ENCODE measurements at places on chromosomes 2 and 18.
A peak's percentile ranks its signal among the peaks of the same experiment; 100 is the strongest.

- DNase-seq: no peak
Measured at GRCh38 chr18:23992089-23992940, 22.2 kb upstream of the TTC39C start.

DNA sequence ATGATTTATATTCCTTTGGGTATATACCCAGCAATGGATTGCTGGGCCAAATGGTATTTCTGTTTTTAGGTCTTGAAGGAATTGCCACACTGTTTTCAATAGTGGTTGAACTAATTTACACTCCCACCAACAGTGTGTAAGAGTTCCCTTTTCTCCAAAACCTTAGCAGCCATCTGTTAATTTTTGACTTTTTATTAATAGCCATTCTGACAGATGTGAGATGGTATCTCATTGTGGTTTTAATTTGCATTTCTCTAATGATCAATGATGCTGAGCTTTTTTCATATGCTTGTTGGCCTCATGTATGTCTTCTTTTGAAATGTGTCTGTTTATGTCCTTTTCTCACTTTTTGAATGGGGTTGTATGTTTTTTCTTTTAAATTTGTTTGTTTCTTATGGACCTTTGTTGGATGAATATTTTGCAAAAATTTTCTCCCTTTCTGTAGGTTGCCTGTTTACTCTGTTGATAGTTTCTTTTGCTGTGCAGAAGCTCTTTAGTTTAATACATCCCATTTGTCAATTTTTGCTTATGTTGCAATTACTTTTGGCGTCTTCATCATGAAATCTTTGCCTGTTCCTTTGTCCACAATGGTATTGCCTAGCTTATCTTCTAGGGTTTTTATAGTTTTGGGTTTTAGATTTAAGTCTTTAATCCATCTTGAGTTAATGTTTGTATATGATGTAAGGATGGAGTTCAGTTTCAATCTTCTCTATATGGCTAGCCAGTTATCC is 119.7 kb upstream of the XIRP2 start:
- no peak for DNase-seq

- DNase-seq: peak; percentile 78
Measured at GRCh38 chr2:191318729-191319078, 73.5 kb downstream of the MYO1B start.

DNA sequence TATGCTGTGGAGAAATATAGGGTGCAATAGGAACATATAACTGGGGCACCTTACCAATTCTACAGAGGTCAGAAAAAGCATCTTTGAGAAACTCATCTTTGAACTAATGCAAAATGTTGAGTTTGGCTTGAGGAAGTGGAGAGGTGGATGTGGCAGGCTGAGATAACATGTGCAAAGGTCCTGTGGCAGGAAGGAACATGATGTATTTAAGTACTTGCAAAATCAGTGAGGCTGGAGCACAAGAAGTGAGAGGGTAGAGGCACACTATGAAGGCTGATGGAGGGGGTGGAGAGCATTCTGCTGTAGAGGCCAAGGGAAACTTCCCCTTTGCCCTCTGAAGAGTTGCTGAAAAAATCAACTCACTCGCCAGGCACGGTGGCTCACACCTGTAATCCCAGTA is 14.7 kb upstream of the RAB1A start:
- no peak for DNase-seq

DNA sequence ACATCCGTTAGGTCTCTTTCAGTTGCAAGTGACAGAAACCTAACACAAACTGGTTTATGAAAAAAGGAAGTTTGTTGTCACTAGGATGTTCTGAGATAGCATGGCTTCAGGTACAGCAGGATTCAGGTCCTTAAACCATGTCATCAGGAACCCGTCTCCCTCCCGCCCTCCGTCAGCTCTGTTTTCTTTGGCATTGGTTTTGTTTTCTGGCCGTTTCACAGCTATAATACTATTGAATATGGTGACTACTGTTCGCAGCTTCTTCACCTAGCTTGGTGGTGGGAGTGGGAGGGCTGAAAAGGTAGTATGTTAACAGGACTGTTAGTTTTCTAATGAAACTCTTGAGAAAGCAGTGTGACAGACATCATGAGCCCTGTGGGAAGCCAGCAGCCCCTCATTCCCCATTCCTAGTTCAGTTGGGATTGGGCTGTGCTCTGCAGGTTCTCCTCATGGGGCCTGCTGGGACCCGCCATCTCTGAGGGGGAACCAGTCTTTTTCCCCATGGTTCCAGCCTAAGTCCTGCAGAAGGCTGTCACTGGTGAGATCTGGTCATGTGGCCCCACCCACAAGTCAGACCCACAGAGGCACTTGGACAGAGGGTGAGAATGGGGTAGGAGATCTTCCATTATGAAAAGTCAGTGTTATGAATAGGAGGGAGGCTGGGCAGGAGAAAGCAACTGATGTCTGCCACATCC is 12.1 kb downstream of the PTMA start:
- no peak for DNase-seq

Data from foreskin fibroblast (primary cell).